NCI-H1417 treated with DMSO at 0.1 percent for 48 hours (cell line): ENCODE measurements at places on chromosomes 1 and 21.

GRCh38 chr1:51520700-51521248 lies 1.7 kb upstream of the EPS15 start:
- DNase-seq: no peak

GRCh38 chr1:160907976-160908375 lies 23.0 kb upstream of the ITLN1 start:
- no peak for DNase-seq

- peak; percentile 31 for DNase-seq
These were observed 167.7 kb downstream of the SIPA1L2 start for GRCh38 chr1:232462213-232462612.

DNA sequence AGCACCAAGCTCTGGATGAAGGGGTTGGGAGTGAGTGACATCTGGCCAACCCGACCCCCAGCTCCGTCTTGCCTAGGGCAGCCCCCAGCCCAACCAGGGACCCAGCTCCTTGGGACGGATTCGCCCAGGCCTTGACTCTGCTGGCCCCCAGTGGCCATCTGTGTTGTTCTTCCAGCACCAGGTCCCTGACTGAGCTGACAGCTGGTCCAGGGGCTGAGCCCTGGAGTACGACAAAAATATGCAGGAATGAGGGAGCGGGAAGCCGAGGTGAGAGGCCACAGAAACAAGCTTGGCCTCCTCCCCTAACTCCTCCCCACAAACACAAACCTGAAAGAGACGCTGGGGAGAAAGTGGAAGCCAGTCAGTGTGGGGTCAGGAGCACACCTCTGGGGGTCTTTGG lies 55.0 kb upstream of the PAX7 start:
- DNase-seq: no peak

GRCh38 chr1:84919461-84919970 lies 26.5 kb upstream of the LPAR3 start:
- DNase-seq: no peak

- no peak for DNase-seq
These were observed 169.1 kb downstream of the PRDM16 start for GRCh38 chr1:3237994-3238702.

DNA sequence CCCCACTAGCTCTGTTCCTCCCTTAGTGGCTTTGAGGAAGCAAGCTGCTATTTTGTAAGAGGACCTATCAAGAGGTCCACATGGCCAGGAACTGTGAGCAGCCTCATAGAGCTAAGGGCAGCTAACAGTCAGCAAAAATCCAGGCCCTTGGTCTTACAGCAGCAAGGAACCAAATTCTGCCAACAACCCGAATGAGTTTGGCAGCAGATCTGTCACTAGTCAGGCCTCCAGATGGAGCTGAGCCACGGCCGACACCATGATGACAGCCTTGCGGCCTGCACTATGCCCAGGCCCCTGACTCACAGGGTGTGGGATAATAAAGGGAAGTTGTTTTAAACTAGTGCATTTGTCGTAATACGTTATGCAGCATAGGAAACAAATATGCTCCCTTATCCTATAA lies 28.0 kb upstream of the H3-3A start:
- DNase-seq: no peak
